Ammon's horn (tissue), 1 donor: ENCODE measurements at places on chromosomes 3 and 15.

- DNase-seq = no peak
Observed at GRCh38 chr3:93931597-93932229, 42.0 kb downstream of the PROS1 start.

DNA sequence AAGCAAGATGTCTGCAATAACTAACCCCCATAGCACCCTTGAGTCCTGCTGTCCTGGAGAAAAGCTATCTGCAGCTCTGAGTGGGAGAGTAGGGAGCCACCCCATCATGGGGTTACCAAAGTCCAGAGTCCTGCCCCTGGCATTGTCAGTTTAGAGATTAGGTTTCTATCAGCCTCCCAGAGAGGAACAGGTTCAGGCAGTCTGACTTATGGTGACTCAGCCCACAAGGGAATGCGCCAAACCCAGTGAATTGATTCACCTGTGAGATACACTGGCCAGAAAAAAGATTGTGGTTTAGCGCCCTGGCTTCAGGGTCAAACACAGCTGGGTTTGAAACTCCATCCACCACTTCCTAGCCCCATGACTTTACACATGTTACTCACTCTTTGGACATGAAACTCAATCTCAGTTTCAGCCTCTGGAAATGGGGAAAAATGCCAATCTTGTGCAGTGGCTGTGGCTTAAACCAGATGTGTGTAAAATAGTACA is 263.6 kb upstream of the HES1 start:
- no peak for DNase-seq

- no peak for DNase-seq
Observed at GRCh38 chr3:184352149-184352785, 9.1 kb downstream of the CLCN2 start.

- no peak for DNase-seq
Observed at GRCh38 chr3:24136624-24137310, 191.7 kb downstream of the NR1D2 start.

GRCh38 chr15:31469786-31470525 is 143.3 kb downstream of the KLF13 start:
- no peak for DNase-seq

DNA sequence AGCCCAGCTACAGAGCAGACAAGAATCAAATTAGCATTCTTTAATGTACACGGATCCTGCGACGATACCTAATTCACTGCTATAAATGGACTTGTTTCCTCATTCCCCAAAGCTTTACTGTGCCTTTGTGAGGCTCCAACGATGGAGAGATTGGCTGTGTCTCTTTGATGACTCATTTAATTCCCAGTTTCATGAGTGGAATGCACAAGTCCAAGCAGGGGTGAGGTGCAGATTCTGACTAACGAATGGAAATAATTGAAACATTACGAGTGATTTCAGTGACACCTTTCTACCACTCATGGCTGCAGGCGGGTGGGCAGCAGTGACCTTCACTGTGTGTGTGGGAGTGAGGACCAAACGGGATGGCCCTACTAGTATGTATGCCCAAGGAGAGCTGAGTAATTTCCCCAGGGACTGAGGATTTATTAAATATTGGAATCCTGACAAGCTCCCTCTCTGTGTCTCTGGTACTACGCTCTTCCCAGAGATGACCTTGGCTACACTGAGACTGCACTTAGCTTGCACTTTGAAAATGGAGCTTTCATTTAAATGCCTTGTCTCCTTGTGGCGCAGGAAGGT is 156.7 kb downstream of the CACNA2D3 start:
- DNase-seq = no peak

DNA sequence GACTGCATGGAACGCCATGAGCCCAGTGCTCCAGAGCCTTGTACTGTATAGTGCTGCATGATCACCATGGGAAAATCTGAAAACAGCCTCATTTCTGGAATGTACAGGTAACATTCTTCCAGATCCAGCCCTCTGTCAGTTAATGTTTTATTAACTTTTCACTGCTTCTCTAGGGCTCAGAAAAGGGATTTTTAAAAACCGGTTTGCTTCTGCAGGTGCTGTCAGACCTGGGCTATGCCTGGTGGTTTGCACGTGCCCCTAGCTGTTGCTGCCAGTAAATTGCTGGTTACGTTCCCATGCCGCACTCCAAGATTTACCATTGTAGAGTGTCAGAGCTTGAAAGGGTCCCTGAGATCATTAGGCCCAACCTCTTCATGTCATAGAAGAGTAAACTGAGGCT is 9.0 kb downstream of the SNAPC5 start:
- no peak for DNase-seq

GRCh38 chr3:146384786-146385185 is 84.6 kb downstream of the PLSCR2 start:
- DNase-seq = no peak

DNA sequence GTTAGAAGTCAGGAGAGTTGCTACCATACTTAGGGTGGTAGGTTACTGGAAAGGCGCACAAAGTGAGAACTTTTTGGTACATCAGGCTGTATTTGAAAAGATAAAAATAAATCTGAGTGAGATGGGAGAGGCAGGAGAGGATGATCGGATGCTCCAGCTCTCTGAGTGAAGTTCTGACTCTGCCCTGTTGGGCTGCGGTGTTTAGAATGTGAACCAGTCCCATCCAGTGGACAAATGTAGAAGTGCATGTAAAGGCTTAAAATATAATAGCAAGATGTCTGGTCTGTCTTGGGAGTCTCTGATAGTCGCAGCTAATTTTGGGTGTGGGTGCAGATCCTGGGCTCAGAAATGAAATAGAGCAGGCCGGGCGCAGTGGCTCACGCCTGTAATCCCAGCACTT is 30.4 kb downstream of the ACKR2 start:
- peak; percentile 85 for DNase-seq

DNA sequence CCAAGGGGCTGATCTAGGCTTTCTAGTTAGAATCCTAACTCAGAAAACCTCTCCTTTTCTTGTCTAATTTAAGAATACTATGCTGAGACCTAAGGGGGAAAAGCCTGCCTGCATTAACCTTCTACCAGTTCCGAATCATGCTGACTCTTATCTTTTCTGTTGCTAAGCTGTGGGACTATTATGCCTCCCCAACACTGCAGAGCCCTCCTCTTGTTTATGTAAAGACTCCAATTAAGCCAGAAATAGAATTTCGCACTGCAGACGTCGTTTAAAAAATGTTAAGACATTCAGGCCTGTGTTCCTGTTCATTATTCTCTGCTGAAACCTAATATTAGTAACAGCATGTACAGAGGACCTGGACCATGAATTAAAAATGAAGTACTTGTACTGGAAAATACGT is 310.6 kb upstream of the ATP11B start:
- DNase-seq = no peak

GRCh38 chr3:37094636-37095035 is 79.7 kb downstream of the LRRFIP2 start:
- no peak for DNase-seq

- DNase-seq = no peak
Observed at GRCh38 chr15:63481105-63481810, 23.1 kb upstream of the USP3 start.

DNA sequence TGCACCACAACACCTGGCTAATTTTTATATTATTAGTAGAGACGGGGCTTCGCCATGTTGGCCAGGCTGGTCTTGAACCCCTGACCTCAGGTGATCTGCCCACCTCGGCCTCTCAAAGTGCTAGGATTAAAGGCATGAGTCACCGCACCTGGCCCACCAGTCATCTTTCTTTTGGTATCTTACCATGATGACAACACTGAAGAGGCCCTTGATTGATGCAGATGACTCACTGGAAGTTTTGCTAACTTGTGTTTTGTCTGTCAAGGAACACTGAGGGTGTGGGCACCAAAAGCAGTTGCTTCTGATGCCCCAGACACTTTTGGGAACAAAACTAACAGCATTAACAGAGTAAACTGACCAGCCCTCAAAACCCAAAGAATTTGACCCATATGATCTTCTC is 88.3 kb downstream of the MYO5A start:
- no peak for DNase-seq

DNA sequence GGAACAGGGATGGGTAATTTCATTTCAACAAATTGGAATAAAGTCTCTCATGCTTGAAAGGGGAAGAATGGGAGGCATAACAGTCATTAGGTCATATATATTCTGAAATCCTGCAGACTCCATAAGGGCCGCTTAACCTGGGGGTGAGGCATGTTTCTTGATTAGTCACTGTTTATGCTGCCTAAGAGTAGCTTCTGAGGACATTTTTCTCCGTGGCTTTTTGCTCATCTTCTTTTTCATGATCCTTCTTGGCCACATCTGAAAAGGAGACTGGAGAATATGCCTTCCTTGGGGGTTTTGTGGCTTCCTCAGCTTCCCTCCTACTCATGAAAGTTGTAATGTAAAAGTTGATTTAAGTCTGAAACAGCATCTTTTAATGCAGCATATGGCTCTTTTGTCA is 20.0 kb upstream of the CFAP20DC start:
- DNase-seq = no peak

GRCh38 chr3:100195375-100195774 is 65.4 kb upstream of the TBC1D23 start:
- no peak for DNase-seq

DNA sequence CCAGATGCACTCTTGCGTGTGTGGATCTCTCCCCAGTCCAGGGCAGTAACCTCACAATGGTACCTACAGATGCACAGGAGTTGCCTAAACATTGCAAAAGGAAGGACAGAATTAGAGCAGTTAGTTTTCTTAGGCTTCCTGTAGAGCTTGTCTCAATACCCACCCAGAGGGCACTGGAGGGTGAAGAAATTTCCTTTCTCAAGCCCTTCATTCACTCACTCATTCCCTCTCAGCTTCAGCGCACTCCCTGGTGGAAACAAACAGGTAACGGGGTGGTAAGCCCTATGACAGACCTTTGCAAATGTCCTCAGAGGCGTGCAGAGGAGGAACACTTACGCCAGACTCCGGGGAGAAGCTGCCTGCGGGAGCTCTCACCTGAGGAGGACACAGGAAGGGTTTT is 267.4 kb upstream of the HES1 start:
- no peak for DNase-seq

- no peak for DNase-seq
Observed at GRCh38 chr3:60076331-60076730, 1026.5 kb upstream of the CFAP20DC start.

DNA sequence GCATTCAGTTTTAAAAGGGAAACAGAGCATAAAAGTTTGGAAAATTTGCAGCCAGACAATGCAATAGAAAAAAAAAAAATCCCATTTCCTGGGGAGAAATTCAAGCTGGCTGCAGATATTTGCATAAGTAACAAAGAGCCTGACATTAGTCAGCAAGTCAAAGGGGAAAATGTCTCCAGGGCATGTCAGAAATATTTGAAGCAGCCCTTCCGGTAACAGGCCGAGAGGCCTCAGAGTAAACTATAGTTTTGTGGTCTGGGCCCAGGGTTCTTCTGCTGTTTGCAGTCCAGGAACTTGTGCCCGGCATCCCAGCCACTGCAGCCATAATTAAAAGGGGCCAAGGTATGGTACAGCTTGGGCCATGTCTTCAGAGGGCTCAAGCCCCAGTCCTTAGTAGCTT is 411.6 kb upstream of the BCHE start:
- DNase-seq = no peak

GRCh38 chr3:129989414-129989813 is 14.9 kb downstream of the TRH start:
- DNase-seq = no peak

- DNase-seq = no peak
Observed at GRCh38 chr3:161042023-161042501, 63.1 kb downstream of the B3GALNT1 start.

DNA sequence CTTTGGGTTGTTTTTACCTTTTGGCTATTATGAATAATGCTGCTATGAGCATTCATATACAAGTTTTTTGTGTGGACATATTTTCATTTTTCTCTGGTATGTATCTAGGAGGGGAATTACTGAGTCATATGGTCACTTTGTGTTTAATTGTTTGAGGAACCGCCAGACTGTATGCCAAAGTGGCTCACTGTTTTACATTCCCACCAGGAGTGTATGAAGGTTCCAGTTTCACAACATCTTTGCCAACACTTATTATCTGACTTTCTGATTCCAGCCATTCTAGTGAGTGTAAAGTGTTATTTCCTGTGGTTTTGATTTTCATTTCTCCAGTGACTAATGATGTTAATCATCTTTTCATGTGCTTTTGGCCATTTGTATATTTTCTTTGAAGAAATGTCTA is 51.8 kb downstream of the CMTM7 start:
- DNase-seq = no peak

GRCh38 chr15:80588801-80589200 is 106.3 kb upstream of the ABHD17C start:
- no peak for DNase-seq

GRCh38 chr3:173538410-173538809 is 140.9 kb downstream of the NLGN1 start:
- no peak for DNase-seq
